ENCODE measurements at places on chromosomes 11 and 22.

DNA sequence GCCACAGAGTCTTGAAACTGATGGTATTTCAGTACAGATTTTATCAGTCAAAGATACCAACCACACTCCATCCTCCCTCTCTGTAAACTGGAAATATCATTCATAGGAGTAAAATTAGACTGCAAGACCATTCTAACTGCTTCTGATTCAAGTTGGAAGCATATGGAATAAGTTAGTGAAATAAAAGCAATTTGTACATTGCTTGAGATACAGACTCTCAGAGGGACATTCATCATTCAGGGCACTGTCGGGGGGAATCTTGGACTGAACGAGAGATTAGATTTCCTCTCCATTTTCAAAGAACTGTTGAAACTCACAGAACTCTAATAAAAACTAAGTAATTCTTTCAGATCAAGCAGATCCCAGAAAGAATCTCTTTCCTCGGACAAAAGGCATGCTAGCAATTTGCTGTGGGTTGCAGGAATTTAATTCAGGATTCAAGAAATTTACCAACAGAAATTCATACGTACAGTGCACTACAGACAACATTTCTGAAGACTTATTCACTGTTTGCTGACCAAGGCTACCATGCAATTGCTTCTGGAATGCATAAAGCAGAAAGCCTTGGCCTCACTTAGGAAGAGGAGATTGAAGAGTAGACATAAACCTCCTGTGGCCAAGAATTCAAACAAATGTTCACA lies 34.1 kb downstream of the PAMR1 start:
- no peak for DNase-seq

GRCh38 chr11:76086743-76087635 lies 119.3 kb downstream of the WNT11 start:
- no peak for DNase-seq

DNA sequence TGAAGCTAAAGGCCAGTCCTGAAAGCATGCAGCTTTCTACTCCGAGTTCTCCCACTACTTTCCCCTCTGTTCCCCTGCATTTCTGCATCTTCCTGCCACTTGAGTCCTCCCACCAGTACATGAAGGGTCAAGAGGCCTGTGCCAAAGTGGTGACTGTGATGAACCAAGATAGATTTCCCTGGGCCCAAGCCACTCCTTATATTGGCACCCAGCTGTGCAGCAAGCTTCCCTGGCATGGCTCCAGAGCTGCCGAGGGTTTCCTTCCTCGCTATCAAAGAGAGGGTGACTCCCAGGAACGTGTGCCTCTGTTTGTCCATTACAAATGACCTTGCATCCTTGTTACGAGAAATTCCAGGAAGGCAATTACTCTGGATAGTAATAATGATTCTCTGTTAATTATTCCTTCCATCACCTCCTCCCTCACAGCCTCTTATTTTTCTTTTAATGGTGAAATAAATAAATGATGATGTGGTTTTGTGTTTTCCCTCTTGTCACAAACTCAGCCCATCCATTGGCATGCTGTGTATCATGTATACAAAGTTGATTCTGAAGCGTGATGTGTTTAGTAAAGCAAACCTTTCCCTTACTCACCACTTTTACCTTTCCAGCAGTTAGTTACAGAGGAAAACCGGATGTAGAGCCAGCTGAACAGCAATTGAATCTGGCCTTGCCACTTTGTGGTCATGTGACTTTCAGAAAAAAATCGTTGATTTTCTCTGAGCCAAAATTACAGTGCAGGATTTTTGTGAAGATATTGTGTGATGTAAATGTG lies 8.3 kb downstream of the SRSF8 start:
- no peak for DNase-seq

DNA sequence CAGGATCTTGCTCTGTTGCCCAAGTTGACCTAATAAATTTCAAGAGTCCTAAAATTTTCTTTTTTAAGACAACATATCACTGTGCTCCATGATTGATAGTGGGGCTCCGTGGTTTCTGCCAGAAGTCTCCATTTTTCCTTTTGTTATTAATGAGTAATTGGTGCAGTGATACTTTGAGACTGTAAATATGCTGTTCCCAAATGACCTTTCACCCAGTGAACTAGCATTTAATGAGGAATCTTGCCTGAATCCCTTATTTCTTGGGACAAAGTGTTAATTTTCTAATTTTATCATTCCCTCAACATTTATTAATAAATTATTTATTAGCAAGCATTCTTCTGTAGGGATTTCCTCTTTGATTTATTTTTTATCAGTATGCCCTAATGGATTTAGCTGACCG lies 2.3 kb upstream of the DHCR7 start:
- DNase-seq = no peak

DNA sequence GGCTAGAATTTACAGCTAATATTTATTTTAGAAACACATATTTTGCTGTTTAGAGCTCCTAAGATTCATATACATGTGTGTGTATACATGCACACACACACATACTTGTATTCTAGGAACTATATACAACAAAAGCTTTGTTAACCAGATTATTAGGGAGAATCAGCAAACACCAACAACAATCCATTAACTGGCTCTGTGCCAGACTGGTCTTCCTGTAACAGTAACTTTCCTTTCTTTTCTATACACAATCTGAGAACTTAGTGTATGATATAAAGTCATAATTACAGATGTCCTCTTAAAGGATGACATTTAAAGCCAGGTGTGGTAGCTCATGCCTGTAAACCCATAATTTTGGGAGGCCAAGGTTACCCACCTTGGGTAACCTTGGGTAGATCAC lies 49.5 kb upstream of the CLNS1A start:
- no peak for DNase-seq

DNA sequence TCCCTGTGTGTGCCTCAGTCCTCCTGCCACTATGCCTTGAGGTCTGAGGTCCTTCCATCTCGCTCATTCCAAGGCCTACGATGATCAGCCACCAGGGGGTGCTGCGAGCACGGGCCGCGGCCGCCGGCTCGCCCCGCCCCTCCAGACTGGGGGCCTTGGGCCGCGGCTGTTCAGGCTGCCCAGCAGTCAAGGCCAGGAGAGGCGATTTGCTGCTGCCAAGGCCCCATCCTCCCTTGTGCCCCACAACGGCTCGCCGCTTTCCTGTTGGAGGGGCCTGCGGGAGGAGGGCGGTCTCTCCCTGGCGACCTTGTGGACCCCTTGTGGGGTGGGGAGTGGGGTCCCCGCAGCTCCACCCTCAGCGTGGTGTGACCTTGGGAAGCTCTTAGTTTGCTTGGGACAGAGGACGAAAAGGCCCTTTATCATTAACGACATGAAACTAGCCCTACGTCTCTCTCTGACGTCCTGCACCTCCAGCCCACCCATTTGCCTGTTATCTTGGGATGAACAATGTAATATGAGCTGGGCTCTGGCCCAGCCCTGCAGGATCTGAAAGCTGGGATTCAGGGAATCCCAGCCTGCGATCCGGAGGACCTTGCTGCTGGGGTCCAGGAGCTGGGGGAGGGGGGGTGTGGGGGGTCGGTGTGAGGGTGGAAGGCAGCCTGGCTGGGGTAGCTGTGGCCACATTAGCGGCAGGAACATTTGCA lies 5.3 kb upstream of the GALR3 start:
- peak; percentile 73 for DNase-seq

DNA sequence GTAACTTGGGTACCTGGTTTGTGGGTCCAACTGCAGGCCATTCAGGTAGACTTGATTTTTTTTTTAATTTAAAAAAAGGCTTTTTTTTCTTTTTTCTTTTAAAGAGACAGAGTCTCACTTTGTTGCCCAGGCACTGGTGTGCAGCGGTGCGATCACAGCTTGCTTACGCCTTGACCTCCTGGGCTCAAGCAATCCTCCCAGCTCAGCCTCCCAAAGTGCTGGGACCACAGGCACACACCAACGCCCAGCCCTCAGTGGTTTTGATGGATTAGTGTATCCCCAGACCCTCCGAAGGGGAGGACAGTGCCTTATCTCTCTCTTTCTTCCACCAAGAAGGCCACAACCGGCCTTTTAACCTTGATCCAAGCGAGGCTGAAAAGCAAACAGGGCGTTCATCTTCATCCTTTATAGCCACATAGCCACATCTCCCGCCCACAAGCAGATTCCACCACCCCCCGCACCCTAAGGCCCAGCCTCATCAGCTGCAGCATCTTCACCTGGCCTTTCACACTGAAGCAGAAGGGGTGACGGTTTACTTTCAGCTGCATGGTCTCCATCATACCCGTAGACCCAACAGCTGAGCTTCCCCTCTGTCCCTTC lies 17.6 kb upstream of the COMT start:
- no peak for DNase-seq
